Activated CD4-positive, alpha-beta T cell treated with anti-CD3 and anti-CD28 coated beads, Interleukin-2, amount 50 U/mL, for 24 hours (primary cell): ENCODE measurements at places on chromosomes 16 and 17.

DNA sequence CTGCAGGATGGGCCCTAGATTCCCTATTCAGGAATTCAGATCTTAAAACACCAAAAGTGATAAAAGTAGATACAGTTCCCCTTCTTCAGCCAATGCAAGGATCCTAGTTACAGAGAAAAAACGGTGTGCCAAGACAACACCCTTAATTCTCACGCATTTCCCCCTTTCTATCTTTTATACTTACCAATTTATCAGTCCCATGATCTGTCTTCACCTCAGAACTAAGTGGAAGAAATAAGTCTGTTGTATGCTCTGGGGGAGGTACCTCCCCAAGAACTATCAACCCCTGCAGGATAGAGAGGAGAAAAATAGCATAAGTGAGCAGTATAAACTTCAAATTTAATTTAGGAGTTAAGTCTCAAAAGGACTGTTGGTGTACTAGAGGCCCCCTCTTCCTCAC is 83.2 kb downstream of the STH start:
- DNase-seq, result no peak

- peak; percentile 15 for DNase-seq
Measured at GRCh38 chr17:63446753-63447470, 806 bp upstream of the CYB561 start.

DNA sequence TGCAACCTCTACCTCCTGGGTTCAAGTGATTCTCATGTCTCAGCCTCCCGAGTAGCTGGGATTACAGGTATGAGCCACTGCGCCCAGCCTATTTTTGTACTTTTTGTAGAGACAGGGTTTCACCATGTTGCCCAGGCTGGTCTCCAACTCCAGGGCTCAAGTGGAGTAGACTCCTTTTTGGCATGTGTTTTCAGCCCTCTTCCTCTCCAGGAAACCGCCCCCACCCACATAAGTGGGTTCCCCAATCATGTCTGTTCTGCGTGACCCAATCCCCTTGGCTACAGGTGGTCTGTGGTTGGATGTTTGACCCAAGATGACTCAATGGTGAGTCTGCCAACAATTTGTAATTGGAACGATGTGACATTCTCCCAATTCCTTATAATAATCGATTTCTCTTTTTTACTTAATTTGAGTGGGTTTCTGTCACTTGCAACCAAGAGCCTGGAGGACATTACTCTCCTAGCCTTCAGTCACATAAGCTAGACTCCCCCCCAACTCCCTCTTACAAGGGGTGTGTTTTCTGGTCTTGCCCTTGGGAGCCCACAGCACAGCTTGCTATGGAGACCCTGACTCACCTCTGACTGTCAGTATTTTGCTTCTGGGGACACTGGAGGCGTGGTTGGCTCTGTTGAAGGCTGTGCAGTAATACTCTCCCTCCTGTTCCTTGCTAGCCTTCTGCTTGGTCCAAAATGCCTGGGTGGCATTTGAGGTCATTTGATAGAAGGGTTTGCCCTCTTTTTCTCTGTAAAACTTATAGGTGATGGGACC is 34.9 kb downstream of the PECAM1 start:
- DNase-seq, result no peak

- no peak for DNase-seq
Measured at GRCh38 chr16:24282141-24282540, 26.0 kb downstream of the CACNG3 start.

GRCh38 chr16:60727851-60728250 is 1308.4 kb downstream of the CDH8 start:
- no peak for DNase-seq

DNA sequence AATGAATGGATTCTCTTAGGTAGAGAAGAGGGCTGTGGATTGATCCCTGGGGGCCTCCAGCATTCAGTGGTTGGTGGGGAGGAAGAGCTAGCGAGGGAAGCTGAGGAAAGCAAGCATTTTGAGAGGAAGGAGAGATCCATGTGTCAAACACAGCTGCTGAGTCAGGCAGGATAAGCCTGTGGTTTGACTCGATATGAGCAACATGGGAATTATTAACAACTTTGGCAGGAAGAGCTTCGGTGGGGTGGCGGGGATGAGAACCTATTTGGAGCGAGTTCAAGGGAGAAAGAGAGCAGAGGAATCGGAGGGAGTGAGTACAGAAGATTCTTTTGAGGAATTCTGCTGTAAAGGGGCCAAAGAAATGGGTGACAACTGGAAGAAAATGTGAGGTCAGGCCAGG is 59.5 kb upstream of the CDC42EP4 start:
- DNase-seq, result no peak
